Forelimb muscle (tissue), 1 donor: ENCODE measurements at places on chromosomes 11 and 22.
A peak's percentile ranks its signal among the peaks of the same experiment; 100 is the strongest.

DNA sequence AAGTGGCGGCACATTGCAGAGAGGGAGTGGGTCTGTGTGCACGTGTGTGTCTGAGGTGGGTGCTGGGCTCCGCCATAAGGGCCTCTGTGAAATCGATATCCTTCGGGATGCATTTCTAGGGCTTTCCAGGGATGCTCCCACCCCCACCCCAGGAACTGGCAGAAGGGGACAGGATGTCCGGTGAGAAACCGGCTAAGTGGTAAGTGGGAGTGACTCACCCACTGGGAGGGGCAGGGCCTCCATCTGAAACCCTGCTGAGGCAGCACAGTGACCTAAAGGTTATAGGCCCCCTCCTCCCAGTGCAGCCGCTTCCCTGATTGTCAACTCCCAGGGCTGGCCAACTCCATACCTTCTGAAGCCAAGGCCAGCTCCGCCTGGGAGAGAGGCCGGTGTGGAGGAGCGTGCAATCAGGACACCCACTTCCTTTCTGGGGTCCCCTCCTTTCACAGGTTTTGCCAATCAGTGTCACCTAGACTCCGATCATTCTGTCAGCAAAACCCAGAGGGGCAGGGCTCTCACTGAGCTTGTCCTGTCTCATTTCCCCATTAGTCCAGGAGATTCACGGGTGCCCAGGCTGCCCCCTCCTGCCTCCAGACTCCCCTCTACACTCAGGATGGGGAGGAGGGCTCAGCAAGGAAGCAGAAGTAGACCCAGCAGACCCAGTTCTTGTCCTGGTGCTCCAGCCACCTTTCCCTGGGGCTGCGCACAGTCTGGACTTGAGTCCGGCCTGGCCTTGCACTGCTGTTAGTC is 44.5 kb downstream of the NECTIN1 start:
- no peak for DNase-seq

GRCh38 chr11:128862908-128863660 is 4.0 kb downstream of the KCNJ1 start:
- no peak for DNase-seq

DNA sequence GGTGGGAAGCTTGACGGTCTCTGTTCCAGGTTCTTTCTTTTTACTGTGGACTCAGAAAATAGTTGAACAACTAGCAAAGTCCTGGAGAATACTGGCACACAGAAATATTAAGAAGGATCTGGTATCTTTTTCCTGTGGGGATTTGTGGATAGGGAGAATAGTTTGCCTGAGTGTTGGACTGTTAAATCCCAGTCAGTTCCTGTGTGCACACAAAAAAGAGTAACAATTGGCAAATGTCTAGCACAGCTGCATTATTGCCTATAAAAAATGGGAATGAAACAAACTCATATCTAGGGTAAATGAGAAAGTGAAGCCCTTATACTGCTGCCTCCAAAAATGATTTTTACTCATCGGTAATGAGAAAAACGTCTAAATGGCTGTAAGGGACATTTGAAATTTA is 828.2 kb downstream of the JRKL start:
- no peak for DNase-seq

- DNase-seq, result no peak
Measured at GRCh38 chr11:29623144-29623722, 393.6 kb downstream of the KCNA4 start.

DNA sequence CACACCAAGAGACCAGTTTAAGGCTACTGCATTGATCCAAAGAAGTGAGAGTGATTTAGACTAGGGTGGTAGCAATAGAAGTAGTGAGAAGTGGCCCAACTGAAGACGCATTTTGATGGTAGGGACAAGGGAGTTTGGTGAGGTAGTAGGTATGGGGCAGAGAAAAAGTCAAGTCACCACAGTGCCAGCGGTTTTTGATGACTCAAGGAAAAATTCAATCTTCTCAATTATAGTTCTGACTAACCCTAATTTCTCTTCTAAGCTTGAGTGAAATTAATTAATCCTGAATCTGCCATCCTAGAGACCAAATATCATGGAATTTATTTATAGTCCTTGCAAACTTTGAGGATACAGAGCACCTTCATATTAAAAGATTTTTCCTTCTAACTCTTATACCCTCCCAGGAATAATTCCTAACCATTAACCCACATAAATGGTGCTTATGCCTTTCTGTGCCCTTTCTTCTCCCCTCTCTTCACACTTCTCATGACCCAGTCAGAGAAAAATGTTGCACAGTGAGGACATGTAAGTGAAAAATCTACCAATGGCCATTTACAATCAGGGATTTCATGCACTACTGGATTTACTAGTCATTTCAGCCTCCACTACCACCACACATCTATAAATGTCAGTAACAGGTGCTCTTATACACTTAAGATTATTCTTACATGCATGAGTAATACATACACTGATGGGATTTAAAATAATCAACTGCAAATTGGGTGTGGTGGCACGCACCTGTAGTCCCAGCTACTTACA is 45.9 kb upstream of the ARHGAP32 start:
- no peak for DNase-seq

DNA sequence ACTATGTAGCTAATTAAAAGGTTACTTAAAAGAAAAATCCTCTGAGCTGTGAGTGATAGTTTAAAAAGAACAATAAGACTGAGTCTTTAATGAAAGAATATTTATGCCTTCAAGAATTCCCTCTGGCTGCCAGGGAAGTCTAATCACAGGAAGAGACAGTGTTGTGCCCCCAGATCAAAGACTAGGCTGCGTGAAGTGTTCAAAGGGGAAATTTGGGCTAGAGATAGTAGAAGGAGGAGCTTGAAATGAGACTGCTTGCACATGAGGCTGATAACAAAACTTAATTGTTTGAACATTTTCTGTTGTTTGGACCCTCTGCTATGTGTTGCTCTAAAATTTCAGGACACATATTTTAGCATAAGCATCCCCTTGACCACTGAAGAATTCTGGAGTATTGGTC is 99.7 kb upstream of the MTNR1B start:
- no peak for DNase-seq

DNA sequence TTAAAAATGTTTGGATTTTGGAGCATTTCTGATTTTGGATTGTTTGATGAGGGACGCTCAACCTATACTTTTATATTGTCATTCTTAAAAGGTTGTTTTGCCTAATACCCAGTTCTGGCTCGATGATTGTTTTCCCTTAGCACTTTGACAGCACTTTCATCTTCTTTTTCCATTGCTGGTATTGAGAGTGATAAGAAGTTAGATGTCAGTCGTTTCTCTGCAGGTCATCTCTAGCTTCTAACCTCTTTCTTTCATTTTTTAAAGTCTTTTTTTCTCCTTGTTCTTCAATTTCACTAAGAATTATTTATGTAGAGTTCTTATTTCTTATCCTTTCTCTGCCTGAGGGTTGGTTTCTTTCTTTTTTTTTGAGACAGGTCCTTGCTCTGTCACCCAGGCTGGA is 18.8 kb downstream of the PPP6R3 start:
- no peak for DNase-seq

DNA sequence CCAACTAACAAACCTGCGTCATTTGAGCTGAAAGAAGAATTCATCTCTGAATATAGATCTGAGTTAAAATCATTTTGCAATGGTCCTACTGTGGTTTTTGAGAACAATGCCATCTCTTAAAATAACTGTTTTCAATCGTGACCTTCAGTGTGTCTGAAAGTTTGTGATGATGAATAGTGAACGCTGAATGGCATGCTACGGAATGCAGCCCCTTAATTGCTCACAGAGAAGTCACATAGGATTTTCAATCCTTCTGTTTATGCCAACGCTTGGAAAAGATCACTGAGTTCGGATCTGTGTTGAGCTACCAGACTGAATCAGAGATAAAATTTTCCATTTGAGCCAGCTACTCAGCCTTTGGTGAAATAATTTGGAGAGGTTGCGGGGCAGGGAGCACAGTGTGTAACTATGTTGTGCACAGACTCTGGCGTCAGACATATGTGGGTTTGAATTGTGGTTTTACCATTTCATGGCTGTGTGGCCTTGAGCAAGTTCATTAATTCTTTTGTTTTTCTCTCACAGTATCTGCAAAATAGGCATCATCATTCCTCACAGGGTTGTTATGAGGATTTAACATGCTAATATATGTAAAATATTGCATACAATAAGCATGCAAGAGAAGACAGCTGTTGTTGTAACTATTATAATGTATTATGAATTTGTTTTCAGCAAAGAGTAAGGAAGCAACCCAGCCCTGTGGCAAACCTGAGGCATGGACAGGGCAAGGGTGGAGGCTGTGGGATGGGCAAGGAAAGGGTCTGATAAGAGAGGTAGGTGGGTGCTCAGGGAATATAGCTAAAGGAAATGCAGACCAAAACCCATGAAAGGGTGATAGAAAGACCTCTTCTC is 679.9 kb downstream of the KCNA4 start:
- no peak for DNase-seq

- peak; percentile 81 for DNase-seq
Measured at GRCh38 chr11:28243061-28243460, 134.9 kb downstream of the METTL15 start.

DNA sequence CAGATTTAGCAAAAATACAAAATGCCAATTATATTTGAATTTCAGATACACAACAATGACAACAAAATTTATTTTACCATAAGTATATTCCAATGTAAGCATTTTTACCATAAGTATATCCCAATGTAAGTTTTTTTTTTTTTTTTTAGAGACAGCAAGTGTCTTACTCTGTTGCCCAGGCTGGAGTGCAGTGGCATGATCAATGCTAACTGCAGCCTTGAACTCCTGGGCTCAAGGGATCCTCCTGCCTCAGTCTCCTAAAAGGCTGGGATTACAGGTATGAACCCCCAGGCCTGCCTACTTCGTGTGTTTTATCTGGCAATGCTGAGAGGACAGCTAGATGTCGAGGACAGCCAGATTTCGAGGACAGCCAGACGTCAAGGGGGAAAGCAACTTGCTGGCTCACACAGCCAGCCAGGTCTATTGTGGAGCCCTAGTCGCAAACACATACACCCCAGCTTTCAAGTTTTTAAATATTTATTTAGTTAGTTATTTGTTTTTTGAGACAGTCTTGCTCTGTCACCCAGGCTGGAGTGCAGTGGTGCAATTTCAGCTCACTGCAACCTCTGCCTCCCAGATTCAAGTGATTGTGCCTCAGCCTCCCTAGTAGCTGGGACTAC is 1.1 kb upstream of the SERPING1 start:
- no peak for DNase-seq
